ENCODE measurements at places on chromosomes 1 and 21.
A peak's percentile ranks its signal among the peaks of the same experiment; 100 is the strongest.

DNA sequence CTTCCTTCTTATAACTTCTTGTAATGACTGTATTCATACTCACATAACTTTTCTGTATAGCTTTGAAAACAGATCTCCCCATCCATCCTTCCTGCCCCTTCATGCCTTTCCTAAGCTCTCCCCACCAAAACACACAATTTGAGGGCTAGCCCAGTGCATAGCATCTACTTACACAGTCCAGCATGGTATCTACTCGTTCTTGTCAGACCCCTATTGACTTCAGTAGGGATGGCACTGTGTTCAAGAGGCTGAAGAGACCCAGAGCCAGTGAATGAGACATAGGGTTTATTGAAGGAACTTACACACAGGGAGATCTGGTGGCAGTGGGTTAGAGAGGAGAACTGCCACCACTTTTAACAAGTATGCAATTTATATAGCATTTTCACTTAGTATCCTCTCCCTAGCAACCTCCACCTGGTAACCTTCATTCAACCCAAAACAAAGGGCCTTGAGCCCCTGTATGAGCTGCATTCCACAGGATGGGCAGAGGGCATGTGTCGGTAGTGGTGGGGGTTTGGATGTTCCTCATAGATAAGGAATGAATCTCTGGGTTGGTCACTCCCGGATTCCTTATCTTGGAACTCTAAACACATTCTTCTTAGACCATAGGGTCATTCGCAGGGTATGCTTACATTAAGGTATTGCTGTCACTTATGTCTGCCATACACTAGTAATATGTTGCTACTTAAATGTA, 64.9 kb upstream of the GNG12 start:
- DNase-seq = no peak

DNA sequence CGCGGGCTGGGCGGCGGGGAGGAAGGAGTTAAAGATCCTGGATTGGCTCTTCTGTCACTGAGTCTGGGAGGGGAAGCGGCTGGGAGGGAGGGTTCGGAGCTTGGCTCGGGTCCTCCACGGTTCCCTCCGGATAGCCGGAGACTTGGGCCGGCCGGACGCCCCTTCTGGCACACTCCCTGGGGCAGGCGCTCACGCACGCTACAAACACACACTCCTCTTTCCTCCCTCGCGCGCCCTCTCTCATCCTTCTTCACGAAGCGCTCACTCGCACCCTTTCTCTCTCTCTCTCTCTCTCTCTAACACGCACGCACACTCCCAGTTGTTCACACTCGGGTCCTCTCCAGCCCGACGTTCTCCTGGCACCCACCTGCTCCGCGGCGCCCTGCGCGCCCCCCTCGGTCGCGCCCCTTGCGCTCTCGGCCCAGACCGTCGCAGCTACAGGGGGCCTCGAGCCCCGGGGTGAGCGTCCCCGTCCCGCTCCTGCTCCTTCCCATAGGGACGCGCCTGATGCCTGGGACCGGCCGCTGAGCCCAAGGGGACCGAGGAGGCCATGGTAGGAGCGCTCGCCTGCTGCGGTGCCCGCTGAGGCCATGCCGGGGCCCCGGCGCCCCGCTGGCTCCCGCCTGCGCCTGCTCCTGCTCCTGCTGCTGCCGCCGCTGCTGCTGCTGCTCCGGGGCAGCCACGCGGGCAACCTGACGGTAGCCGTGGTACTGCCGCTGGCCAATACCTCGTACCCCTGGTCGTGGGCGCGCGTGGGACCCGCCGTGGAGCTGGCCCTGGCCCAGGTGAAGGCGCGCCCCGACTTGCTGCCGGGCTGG, at the start of gene NPR1:
NPR1 (plus strand) TSS at position 170 of the 818 bp plus-strand sequence; CDS start at position 591, 421 bp downstream.
- DNase-seq = no peak

GRCh38 chr21:38123626-38124025, 133.2 kb upstream of the KCNJ15 start:
- no peak for DNase-seq

- peak; percentile 85 for DNase-seq
Measured at GRCh38 chr1:149885339-149886120, 13.8 kb upstream of the BOLA1 start.

DNA sequence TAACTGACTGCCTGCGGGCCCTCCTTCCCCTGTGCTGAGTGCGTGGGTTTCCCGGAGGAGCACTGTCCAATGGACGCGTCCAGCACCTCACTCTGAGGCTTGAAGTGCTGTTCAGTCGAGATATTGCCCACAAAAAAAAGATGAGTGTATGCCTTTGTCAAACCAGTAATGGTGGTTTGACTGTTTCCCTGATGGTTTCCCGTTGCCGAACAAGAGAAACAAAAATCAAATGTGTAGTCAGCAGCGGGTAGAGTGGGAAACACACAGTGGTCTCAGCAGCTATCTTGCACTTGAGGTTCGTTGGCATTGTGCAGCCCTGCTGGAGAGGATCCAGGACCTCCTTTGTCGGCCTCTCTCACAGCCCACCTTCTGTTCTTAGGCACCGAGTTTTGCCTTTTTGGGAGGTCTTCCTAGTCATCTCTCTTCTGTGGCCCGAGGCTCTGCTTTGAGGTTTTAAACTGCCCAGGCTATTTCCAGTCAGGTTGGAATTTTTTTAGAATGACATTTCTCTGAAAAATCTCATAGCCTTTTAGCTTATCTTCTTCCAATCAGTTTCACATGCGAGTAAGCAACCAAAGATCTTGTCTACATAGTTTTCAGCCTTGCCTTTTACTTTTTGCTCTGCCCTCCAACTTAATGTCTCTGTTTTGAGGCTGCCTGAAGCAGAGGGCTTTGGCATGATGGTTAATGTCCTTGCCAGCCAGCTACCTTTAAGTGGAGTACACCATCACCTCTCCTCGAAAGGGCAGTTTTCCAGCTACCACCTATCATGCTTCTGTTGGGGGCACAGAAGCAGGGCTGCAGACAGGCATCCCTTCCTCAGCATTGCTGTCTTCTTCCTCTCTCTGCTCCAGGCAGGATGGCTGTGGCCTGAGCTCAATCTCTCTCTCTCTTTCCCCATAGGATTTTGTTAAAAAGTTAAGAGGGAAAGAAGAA, 132.3 kb downstream of the URB2 start:
- no peak for DNase-seq

Data from midbrain (tissue), 1 donor.